AG09319 (cell line): ENCODE measurements at places on chromosomes 7 and 10.

DNA sequence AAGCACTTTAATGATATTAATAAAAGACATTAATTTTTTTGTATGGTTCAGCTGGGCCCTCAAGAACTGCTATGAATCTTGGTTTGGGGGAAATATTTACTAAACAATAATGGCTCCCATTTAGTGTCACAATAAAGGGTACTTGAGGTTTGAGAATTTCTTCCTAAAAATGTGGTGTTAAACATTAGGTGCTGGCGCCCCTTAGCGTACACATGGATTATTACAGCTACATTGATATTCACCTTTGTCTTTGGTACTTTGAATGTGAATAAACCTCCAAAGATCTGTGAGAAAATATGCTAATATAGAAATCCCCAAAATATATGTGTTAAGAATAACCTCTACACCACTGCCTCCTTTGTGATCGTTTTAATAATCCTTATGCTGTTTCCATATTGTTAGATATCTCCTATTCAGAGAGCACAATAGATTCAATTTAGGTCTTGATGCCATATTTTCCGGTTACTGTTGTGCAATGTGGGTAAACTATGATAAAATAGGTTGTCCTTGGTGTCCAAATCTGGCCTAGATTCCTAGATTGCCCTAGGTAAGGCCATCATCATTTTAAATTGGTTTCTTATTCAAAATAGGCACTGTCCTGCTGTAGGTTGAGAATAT, 161.8 kb upstream of the CACNA2D1 start:
- no peak for DNase-seq

GRCh38 chr10:93554316-93554663, 12.2 kb upstream of the FFAR4 start:
- no peak for DNase-seq

- no peak for DNase-seq
Measured at GRCh38 chr10:113648478-113648877, 15.4 kb downstream of the NRAP start.

GRCh38 chr10:84405662-84406061, 77.3 kb downstream of the CCSER2 start:
- no peak for DNase-seq

DNA sequence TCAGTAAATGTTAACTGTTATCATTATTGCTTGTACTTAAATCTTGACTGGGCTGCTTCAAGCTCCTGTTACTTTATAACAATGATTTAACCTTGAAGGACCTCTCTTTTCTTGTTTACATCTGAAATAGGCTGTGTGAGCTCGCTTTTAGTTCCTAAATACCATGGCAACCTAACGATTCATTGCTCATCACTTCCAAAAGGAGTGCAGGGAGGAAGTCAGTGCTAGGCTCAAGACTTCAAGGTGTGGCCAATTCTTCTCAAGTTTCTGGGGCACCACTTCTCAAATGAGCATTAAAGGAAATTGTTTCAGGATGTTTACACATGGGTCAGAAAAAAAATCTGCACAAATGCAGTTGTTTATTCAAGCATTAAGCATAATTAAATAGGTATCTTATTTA, 284.2 kb downstream of the MTERF1 start:
- DNase-seq: no peak

GRCh38 chr7:151403764-151404163, 6.1 kb downstream of the WDR86 start:
- DNase-seq: no peak

DNA sequence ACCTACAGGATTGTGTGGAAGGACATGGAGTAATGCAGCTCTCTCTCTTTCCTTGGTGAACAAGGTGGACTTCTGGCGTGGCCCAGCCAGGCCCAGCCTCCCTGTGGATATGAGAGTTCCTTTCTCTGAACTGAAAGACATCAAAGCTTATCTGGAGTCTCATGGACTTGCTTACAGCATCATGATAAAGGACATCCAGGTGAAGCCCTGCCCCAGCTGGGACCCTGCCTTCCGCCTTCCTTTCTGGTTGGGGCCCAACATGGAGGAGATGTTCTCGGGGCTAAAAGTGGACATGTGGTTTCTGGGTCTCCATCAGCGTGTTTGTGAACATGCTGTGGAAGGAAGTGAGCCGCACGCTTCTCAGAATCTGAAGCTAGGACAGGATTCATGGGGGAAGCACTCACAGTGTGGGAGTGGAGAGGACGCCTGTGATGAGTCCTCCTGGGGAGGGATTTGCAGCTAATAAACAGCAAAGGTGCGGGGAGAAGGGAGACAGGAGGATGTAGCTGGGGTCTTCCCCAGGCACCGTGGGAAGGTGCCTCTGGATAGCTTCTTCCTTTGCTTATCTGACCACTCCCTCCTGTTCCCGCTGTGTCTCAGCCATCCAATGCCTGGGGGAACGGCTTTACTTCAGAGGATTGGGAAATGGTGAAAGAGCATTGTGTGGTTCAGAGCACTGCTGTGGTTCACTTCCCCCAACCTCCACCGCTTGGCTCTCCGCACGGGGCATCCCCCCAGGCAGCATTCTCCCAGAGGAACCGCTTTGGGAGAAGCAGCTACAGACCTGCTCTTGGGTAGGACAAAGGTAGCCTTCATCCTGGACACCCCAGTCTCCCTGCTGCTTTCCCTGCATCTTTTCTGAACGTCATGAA, 5.5 kb downstream of the CPA5 start:
- no peak for DNase-seq

DNA sequence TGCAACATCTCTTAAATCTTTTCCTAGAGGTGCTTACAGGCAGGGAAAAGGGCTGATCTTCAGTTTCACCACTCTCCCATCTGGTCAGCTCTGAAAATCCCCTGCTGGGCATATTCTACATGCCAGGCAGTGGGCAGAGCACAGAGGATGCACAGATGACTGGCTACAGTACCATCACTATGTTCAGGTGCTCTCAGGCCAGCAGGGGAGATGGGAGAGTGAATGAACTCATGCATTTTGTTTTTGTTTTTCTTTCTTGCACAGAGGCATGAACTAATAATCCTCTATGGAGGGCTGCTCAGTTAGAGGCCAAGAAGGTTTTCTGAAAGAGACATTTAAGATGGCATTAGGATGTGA, 19.3 kb downstream of the ELMO1 start:
- DNase-seq: no peak
